Left lobe of liver (tissue), 2 donors: ENCODE measurements at places on chromosomes 16 and 17.

- DNase-seq = no peak
These were observed 58.3 kb downstream of the RAI1 start for GRCh38 chr17:17739388-17740066.

- no peak for DNase-seq
These were observed 136.0 kb upstream of the C17orf78 start for GRCh38 chr17:37239690-37240334.

DNA sequence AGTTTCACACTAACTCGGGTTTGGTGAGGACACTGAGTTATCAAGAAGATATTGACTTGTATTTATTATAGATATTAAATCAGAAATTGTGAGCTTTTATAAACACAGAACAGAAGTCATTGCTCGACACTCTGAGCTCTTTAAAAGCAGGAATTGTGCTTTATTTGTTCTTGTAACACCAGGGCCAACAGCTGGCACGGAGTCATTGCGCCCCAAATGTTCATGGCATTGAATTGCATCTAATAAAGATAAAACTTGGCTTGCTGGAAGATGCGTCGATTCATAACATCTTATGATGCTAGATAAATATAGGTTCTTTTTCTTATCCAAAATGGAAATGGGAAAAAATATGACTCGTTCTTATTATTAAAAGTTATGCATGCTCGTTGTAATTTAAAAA is 11.8 kb upstream of the MLYCD start:
- DNase-seq = no peak

GRCh38 chr17:72852277-72852938 is 240.1 kb downstream of the SLC39A11 start:
- DNase-seq = no peak

DNA sequence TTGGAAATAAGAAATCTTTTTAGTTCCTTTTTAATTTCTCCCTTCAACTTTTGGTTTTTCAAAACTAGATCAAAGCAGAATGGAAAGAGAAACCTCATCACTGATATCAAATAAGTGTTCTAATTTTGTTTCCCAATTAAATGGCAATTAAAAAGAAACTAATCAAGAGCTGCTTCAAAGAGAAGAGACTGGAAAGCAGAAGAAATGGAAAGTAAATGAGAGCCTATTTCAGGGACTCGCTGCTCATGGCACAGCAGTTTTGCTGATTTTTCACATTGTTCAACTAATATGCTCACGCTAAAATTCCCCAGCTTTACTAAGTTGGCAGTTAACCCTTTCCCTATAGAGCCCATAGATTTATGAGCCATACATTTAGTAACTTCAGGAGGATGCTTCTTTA is 6.5 kb downstream of the NMT1 start:
- DNase-seq = no peak

- no peak for DNase-seq
These were observed 215.6 kb upstream of the CDH5 start for GRCh38 chr16:66150698-66151482.

- DNase-seq = no peak
These were observed 56.6 kb downstream of the TENT4B start for GRCh38 chr16:50209546-50210265.

GRCh38 chr16:12258861-12259645 is 282.5 kb downstream of the SNX29 start:
- DNase-seq = no peak

DNA sequence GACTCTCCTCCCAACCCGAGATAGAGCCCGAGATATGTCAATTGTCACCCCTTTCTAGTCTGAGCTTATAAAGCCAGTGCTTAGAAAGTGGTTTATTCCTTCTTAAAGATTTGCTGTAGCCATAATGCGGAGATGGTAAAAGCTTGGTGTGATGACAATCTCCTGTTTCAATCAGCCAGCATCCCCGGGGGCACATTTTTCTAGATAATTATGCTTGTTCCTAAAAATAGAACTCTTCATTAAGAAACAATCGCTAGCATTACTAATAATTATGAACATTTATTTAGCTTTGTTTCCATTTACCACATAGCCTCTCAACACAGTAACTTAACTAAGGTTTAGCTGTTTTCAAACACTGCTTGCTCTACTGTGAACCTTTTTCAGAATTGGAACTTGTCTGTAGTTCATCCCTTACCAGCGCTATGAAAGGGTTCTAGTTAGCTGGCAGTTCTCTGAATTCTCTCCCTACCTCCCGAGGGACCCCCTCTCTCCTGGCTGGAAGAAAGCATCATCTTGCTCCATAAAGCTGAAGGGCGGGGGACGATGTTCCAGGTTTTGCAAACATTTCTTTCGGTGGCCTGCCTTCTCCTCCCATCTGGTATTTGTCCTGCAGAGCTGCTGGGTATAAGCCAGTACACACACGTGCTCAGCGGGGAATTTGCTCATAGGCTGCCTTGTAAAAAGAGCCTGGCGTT is 922 bp upstream of the MRPL58 start:
- peak; percentile 74 for DNase-seq

DNA sequence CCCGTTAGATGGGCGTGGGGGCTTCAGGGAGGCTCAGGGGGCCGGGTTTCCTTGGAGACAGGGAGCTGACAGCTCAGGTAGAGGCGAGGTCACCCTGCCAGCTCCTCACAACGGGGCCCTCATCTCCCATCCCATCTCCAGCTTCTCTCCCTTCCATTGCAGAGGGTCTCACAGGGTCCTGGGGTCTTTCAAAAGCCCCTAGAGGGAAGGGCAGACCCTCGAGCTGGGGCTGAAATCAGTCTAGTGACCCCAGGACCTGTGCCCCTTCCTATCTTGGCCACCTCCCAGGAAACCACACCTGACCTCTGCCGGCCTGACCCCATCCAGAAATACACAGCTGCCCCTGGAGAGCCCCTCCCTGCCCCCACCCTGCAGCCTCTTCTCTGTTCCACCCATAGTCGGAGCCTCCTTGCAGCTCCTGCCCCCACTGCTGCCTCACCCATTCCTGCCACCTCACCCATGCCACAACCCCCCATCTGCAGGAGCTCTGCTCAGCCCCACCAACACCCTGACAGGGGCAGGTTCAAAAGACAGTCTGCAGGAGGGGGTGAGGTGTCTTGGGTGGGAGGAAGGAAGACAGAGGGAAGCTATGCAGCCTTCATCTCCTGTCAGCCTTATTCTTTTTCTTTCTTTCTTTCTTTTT is 23.4 kb downstream of the PIK3R5 start:
- no peak for DNase-seq

DNA sequence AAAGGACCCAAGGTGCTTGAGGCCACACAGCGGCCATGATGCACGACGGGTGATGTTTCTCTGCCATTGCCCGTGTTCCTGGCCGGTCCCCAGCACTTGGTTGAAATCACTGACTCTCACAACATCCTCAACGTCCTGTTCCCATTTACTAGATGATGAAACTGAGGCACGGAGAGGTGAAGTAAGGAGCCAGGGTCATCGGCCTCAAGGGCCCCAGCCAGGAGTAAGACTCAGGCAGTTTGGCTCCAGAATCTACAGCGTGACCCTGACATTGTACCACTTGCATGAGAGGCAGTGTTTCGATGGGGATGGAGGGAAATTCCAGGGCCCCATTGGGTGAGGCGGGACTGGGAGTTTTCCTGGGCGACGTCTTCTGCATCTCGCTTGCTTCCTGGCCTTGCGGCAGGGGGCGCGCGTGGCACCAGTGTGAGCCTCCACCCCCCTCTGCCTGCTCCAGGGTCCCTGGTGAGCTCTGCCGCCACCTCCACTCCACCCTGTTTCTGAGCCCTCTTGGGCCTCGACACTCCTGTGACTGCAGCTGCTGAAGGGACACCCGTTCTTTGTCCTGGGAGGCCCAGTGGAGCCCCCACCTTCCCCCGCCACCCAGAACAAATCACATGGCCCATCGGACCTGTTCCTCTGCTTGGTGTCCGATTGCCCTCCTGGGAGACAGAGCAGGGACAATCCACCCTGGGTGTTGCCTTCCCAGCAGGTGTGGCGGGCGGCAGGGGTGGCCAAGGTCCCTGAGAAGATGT is 133.0 kb upstream of the GSE1 start:
- no peak for DNase-seq

DNA sequence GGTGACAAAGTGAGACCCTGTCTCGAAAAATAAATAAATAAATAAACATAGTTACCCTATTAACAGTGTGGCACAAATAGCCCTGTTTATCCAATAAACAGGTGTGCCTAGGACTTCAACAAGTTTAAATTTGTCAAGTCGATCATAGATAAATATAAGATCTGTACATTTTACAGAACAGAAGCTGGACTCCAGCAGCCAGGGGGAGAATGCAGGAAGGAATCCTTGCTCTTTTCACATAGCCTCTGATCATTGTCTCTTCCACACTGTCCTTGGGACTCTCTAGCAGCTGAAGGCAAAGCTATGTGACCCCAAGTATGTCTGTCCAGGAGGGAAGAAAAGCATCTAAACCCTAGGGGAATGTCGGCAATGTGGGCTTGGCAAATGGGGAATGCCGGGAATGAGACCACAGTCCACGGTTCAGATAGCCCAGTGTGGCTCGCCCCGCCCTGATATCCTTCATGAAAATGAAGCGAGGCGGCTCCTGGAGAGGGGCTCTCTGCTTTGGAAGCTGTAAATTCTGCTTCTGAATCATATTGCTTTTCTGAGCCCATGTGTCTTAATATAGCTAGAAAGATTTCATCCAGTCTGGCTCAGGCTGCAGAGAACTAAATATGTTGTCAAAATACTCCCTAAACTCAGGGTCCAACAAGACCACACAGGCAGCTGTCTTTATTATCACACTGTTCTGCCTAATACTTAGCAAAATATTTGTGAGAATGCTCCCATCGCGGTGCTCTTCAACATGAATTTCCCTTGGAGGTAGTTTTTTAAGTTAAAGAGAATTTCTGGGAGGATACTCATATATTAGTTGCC is 24.9 kb upstream of the GRB2 start:
- no peak for DNase-seq
